ENCODE measurements at places on chromosomes 1 and 21.

DNA sequence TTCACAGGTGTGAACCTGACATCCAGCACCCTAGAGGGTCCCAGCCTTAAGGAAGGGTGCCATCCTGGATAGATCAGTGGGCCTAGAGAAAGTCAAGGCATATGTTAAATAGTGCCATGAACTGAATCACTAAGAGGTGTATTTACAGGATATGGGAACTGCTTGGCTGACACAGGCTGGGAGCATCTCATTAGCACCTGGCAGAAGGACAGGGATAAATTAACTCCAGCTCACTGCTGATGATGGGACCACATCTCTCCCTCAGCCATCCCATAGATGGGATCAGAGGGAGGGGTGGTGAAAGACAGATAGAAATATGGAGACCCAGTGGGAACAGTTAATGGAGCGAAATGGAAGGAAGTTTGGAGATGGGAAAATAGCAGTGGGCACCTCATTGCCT lies 122.0 kb downstream of the IGSF21 start:
- DNase-seq = no peak

DNA sequence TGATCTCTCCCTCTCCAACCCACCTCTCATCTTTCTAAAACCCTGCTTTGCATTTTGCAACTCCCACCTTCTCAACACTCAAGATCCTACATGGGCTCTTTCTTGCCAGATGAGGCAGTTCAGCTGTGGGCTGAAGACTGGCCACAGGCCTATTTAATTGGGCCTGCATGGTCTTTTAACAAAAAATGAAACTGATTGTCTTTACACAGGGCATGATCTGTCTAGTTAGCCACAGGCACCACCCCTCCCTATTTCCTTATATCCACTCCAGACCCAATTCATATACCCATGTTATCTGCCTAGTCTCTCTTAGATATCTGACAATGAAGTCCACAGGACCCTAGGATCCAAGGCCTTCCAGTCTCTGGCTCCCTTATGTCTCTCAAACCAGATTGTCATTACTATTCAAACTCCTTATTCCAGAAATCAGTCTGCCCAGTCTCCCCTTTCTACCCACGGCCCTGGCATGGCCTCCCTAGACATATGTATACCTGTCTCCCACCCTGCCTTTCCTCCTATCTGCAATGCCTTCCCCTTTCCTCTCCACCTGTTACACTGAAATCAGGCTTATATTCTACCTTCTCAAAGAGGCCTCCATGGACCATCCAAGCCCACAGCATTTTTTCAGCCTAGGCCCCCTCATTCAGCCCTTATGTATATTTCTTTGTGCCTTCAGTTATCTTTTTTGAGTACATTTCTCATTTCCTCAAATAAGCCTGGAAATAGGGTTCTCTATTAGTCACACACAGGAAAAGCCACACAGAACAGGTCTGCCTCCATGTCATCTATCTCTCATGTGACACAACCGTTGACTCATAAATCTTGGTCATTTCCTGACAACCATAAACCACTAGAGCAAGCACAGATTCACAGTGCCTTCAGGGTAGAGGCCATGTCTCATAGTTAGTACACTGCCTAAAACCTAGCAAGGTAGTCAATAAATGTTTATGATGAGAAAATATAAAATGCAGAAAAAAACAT lies 39.0 kb downstream of the LPAR3 start:
- no peak for DNase-seq

DNA sequence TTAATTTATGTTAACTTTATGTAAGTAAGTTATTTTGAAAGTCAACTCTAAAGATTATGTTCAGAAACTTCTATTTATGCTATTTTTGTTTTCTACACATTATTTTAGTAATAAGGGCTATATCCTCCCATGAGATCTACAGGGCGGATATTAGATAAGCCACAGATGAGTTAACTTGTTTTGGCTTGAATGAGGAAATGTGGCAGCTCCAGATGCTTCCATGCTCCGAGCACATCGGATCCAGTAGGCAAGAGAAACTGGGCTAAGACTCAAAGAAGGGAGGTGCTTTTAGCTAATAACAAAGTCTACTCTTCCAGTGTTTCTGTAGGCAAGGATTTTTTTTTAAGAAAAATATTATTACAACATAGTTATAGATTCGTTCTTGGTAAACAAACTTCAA lies 20.0 kb upstream of the LAMC1 start:
- DNase-seq = no peak

DNA sequence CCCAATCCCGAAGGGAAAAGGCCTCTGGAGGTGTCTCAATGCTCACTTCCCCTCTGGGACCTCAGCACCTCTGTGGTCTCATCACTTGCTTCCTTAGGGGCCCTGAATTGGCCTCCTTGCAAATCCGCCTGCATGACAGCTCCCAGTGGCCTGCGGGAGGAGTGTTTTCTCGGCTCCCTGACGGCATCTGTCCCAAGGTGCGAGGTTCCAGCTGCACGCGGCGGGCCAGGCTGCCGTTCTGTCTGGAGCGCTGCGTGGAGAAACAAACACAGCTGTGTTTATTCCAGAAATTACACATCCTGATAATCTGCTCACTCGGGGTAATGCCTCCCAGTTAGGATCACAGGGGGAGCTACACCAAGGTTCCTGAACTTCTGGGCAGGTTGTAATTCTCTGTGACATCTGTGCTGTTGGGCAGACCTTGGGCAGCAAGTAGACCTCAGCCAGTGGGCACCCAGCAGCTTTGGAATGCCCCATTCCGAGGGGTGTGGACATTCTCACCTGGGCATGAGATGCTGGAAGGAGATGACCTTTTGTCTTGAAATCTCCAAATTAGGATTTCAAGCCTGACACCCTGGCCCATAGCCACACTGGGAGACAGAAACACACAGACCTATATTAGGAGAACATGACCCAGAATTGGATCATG lies 18.2 kb downstream of the EPHB2 start:
- DNase-seq = no peak

DNA sequence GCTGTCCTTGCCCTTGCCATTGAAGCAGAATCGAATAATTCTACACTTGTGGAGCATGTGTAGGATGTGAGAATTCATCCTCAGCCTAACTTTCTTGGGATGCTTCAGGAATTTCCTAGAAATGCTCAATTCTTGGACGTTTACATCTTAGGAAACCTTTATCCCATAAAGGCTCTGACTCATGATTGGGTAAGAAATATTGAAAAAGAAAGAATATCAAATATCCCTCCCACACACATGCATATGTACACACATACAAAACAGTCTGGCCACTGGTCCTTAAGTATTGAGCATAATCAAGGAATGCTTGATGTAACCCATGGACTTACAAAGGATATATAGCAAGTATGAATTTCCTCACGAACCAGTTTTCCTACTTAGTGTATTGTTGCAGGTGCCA lies 83.9 kb upstream of the IPO9 start:
- DNase-seq = no peak

DNA sequence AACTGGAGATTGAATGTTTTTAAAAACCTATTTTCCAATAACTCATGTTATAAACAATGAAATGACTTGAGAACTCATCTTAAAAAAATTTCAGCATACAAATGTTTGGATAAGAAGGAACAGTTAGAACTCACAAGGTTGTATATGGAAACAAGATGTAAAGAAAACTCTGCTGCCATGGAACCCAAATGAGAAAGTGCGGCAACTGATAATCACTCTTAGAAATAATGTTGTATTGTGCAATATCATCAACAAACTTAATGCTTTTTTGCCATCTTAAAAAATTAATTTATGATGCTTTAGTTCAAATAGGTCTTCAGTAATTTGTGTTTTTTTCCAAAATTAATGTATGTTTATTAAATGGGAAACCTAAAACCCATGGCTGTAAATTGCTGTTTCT lies 461.1 kb upstream of the NCAM2 start:
- no peak for DNase-seq

GRCh38 chr1:94926126-94926914 lies 590 bp downstream of the CNN3 start:
- peak; percentile 4 for DNase-seq
